SHP77 (cell line): ENCODE measurements at places on chromosomes 1 and 21.

GRCh38 chr1:232629250-232630046 lies 485 bp downstream of the SIPA1L2 start:
- peak; percentile 67 for DNase-seq

DNA sequence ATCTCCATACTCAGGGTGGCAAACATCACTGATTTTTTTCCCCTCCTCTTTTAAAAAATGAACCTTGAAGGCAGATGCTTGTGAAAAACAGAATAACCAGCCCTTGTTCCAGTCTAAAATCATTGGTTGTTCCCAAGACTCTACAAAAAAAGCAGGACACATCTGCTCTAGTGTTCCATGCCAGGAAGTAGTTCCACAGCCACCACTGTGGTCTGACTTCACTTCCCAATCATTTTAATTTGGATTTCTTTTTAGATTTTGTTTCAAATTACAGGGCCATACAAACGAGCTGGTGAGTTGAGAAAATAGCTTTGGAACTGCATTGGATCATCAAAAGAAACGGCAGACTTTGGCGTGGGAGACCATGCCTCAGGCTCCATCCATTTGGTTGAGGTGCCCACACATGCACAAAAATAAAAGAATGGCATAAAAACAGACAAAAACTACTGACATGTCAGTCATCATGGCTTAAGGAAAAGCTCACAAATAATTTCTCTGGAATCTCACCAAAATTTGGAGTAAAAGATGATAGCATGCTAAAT lies 210.0 kb downstream of the GABPA start:
- no peak for DNase-seq

GRCh38 chr1:29824511-29825273 lies 588.4 kb downstream of the PTPRU start:
- DNase-seq = no peak

DNA sequence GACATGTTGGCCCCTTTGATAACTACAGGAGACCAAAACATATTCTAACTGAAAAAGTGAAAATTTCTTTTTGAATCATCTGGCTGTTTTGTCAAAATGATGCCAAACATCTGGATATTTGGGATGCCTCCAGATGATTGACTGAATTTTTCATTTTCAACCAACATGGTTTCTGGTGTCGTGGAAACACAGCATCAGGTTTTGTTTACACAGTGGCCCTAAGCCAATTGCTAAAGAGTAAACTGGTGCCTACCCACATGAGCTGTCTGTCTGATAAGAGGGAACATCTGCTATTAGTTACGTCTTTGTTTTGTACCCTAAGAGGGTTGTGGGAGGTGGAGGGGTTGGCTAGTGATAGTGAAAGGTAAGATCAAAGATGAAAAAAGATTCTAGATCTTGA lies 204.8 kb downstream of the KCNK2 start:
- DNase-seq = no peak

- DNase-seq = no peak
These were observed 26.1 kb downstream of the ARMH1 start for GRCh38 chr1:44700573-44700972.

DNA sequence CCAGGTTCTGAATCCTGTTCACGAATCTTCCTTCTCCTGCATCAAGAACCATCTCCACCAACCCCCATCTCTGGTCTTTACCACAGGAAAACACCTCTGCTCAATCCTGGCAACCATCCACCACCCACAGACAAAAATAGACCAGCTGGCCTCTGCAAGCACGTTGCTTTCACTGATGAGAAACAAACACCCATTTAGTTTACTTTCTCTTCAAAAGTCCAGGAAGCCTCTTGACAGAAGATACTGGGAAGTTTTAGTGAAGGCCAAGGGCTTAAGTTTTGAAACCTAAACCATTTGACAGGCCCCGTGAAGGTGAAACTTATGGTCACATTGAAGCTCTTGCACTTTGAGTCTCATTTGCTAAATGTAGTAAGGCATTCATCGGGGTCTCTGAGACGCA lies 122.6 kb upstream of the PPP2R5A start:
- DNase-seq = no peak

DNA sequence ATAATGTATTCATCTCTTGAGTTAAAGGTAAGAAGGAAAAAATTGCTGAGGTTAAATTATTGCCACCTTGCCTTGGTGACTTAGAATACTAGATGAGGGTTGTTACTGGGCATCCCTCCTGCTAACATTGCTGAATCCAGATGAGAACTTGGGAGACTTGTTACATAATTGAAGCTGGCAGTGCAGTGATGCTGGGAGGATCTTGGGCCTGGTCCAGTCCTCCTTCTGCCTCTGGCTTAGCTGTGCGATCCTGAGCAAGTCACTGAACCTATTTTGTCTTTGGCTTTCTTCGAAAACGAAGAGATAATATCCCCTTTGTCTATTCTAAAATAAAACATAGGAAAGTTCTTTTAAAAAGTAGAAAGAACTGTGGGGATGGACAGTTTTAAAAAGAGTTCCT lies 244.9 kb upstream of the NRIP1 start:
- no peak for DNase-seq

GRCh38 chr1:51736702-51737101 lies 119.8 kb downstream of the OSBPL9 start:
- DNase-seq = no peak

DNA sequence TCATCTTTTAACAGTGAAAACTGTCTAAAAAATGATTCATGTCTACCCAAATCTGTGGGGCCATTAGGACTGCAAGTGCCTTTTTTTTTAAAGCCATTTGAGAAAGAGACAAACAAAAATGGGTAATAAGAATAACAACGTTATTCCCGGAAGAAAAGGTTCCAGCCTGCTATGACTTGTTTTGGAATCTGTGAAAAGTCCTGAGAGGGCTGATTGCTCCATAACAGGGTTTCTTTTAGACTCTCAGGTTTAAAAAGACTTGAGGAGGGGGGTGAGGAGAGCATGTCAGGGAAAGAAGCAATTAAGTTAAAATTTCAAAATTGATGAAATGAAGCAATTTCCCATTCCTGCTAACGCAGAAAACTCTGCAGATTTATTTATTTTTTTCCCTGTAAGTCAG lies 56.4 kb downstream of the CACHD1 start:
- no peak for DNase-seq

DNA sequence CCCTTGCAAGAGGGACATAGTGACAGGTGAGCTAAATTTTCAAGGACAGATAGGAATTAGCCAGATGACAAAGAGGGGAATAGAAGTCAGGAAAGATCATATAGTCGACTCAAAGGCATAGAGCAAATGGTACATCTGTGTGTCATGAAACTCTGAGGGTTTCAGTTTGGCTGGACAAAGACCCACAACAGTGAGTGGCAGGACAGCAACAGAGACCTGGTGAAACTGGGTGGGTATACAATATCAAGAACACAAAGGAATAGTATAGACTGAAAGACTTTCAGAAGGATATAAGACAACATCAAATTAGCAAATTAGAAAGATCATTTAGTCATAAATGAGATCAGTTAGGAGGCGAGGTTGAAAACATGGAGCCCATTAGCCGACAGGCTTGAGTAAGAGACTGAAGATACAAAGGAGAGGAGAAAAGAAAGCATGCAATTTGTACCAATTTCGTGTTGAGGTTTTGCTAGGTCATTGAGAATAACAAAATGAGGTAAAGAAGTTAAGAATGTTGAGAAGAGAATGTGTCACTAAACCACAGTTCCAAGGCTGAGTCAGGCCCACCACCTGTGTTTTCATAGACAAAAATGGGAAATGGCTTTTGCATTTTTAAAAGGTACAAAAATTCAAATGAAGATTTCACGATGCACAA lies 213.8 kb downstream of the HHIPL2 start:
- DNase-seq = no peak

DNA sequence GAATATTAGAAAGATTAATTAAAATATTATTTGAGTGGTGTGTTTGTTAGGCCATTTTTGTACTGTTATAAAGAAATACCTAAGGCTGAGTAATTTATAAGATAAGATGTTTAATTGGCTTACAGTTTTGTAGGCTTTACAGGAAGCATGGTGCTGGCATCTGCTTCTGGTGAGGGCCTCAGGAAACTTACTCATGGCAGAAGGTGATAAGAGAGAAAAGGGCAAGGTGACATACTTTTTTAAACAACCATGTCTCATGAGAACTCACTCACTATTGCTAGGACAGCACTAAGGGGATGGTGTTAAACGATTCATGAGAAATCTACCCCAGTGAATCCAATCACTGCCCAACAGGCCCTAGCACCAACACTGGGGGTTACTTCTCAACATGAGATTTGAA lies 56.7 kb upstream of the RGS21 start:
- DNase-seq = no peak

- no peak for DNase-seq
These were observed 7.3 kb upstream of the AMIGO1 start for GRCh38 chr1:109516872-109517271.

GRCh38 chr1:100320311-100321099 lies 31.8 kb upstream of the CDC14A start:
- DNase-seq = no peak

- DNase-seq = no peak
These were observed 387.3 kb downstream of the RYR2 start for GRCh38 chr1:237429252-237429651.

GRCh38 chr1:15170071-15170470 lies 16.5 kb downstream of the TMEM51 start:
- DNase-seq = no peak

GRCh38 chr21:29299046-29299915 lies 559 bp downstream of the BACH1 start:
- DNase-seq = peak; percentile 30

DNA sequence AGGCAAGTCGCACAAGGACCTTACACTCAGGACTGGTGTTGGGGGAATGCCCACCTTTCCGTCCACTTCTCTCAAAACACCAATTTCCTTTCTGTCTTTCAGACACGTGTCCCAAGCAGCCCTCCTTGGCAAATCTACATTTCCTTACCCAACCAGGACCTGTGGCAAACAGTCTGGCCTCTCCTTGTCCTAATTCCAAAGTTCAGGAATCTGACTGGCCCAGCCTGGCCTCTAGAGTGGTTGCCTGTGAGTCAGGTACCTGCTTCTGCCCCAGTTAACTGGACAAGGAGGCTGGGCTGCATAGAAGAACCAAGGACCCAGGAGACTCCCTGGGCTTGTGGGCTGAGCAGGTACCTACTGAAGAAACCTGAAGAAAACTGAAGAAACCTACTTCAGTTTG lies 34.3 kb upstream of the CITED4 start:
- no peak for DNase-seq

DNA sequence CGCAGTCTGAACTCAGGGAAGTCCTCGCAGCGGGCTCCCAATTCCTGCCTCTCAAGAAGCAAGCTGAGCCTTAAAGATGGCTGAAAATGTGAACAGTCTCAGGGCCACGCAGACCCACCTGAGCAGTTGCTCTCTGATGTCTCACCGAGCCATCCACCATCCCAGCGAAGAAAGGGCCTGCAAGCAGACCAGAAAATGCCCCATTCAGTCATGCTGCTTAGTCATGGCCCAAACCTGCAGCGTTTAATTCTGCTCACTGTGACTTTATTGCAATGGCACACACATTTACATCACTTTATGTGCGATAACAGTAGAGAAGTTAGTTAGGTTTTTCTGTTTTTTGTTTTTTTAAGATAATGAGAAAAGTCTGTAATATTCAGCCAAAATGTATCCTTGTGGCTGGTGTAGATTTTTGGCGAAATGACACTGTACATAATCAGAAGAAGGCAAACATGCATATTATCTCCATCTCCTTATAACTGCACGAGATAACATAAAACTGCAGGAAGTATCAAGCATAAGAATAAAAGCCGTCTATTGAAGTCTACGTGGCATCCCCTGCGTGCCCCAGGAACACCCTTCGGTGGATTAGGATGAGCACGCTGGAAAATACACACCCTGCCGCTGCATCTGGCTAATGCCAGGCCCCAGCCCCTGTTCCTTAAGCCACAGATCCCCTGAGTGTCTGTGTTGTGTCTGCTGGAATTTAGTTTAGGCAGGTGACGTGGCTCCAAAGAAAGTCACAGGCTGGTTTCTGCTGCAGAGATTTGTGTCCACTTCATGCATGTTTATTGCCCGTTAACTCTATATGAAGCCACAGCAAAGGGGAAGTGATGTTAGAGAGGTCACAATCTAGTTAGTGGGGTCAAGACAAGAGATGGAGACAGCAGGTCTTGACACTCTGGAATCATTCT lies 119.8 kb upstream of the IRF2BP2 start:
- no peak for DNase-seq

DNA sequence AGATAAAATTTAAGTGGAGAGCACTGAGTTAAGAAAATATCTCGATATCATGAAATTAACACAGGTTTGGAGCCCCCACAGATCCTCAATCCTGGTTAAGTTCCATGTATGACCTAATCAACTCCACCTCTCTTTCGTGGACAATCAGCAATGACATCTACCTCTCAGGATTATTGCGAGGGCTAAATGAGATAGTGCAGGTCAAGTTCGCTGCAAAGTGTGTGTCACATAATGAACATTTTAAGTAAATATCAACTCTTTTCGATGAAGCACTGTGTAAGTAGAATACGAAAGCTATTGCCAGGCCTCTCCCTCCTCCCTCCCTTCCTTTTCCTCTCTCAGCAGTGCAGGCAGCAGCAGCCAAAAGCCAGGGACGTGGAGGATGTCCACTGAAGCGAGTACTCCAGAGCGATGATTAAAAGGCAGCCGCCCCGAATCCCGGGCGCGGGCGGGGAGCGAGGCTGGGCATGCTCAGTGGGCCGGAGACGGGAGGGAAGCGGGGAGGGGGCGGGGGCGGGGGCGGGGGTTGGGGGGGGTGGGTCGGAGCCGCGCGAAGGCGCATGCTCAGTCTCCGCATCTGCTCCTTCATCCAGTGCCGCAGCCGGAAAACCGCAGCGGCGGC lies at the start of gene CAMSAP2:
CAMSAP2 (plus strand) TSS at position 567 of the 622 bp plus-strand sequence. CDS start 935 bp downstream, outside the sequence.
- DNase-seq = peak; percentile 86

- DNase-seq = no peak
These were observed 8.7 kb upstream of the OXCT2 start for GRCh38 chr1:39779821-39780220.

GRCh38 chr1:10860682-10861081 lies 64.2 kb upstream of the CASZ1 start:
- DNase-seq = no peak

DNA sequence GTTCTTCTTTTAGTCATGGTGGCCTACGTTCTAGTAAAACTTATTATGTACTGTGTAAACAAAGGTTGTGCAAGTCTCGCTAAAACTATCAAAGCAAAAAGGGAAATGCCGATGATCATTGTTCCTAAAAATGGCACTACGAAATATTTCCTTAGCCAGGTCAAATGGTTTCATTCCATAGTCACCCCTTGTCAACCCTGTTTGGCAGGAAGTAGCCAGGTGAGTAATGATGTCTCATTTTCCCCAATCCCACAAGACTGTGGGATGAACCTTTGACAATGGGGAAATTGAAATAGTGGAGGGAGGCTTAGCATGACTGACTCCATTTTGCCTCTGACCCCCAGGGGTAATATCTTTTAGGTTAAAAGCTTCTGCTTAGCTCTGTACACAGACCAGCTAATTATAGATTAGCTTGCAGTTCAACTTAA lies 5.6 kb upstream of the REN start:
- no peak for DNase-seq

- no peak for DNase-seq
These were observed 377.8 kb downstream of the MATN1 start for GRCh38 chr1:30345491-30346130.

GRCh38 chr1:151720125-151720524 lies 1.2 kb upstream of the RIIAD1 start:
- no peak for DNase-seq

DNA sequence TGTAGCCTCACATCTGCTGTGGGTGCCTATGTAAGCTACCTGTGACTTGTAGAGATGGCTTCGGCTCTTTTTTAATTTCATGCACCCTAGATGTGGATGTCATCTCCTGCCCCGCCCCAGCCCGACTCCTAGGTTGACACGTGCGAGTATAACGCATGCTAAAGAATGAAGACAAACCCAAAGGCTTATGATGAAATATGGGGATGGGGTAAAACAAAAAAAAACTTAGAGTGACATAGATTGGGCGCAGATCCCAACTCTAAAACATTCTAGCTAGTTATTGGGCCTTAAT lies 613 bp upstream of the ERO1B start:
- peak; percentile 30 for DNase-seq
